ENCODE measurements at places on chromosomes 4 and X.

GRCh38 chrX:135697601-135698000 is 15.8 kb upstream of the CT45A1 start:
- DNase-seq, result peak; percentile 1

GRCh38 chrX:136094962-136095361 is 52.4 kb upstream of the FHL1 start:
- no peak for DNase-seq

DNA sequence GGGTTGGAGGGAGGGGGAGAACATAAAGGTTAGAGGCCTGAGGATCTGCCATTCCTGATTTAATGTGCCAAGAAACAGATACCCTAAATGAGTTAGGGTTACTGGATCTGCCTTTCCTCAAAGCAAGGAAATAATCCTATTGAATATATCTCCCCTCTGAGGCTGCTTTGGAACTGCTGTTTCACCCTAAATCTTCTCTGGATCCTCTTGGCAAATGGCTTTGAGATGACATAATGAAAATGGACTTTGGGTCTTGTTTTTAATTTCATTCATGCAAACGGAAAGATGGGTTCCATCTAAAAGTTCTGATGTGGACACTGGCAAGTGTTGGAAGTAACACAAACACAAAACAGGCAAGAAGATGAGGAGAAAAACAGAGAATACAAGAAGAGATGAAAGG is 23.0 kb upstream of the MAOA start:
- DNase-seq, result no peak

DNA sequence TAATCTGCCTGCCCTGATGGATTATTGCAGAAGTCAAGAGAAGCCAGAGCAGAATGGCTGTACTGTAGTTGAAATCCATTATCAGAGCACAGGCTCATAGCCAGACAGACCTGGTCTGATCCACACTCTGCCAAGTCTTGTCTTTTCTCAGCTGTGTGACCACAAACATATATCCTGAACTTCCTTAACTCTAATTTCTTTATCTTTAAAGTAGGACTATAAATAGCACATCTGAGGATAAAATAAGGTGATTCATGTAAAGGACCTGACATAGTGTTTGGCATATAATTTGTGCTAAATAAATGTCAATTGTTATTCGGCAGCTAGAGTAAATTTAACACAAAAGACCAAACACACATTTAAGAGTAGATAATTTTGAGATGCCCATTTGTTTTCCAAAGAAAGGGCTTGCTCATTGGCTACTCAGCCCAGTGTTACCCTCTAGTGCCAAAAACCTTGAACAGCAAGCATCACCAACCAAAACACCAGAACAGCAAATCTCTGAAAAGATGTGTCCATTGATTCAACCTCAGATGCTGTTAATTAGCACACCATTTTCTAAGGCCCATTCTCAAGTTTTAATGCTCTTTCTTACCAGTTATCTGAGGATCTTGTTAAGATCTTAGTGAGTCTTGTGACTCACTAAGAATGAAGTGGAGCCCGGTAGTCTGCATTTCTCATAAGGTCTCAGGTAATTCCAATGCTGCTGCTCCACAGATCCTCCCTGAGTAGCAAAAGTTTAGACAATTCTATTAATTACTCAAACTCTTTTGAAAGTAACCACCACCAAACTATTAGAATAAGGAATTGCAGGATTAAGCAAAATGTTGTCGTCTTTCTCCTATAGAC is 108.8 kb downstream of the HHIP start:
- DNase-seq, result no peak

GRCh38 chrX:13716455-13716854 is 18.0 kb downstream of the TRAPPC2 start:
- no peak for DNase-seq

- no peak for DNase-seq
Measured at GRCh38 chr4:178602833-178603232, 1160.6 kb upstream of the AGA start.

DNA sequence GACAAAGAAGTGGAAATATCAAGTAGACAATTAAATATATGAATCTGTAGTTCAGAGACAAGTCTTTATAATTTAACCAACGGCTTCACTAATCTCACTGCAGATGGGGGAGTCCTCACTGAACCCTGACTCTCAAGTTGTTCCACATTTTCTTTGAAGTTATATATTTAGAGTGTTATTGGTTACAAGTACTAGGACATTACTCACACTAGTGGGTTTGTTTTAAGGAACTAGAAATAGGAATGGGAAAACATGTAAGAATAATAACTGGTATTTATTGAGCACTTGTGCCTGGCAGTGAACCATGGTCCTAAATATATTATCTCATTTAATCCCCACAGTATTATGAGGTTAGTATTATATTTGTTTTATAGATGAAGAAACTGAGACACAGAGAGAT is 22.0 kb downstream of the MND1 start:
- DNase-seq, result no peak

- DNase-seq, result no peak
Measured at GRCh38 chr4:86961605-86962295, 26.9 kb downstream of the AFF1 start.

DNA sequence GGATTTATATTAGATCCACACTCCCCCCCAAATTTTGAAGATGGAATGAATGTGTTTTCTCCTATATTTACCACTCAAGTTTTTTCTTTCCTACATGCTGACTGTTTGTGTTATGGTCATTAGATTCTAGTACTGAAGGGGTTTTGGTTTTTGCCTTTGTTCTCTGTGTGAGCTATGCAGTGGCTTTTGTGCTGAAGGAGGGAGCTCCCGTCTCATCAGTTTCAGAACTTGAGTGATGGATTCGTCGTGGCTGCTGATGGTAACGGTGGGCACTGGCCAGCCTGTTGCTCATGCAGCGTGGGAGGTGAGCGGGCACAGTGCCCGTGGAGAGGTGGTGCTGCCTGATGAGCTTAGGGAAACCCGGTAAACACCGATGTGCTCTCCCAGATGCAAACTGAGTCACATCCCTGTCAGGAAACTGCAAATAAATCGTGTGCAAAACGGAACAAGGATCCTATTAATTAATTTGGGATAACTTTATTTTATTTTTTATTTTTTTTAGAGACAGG is 101.5 kb downstream of the SORBS2 start:
- no peak for DNase-seq

DNA sequence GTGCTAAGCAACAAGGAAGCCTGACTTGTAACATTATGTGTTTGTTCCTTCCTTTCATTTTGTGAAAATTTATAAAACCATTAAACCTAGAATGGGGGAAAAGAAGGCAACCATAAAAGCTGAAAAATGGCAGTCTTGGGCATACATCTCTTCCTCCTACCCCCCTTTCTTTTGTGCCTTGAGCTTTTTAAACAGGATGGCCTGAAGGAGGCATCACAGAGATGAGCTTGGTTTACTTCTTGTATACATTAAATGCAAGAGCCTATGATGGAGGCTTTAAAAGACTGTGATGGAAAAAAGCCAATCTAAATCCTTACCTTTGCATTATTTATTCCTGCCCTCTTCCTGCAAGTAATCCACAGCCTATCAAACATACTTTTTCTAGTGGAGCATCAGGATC is 36.2 kb upstream of the ADH7 start:
- no peak for DNase-seq

- DNase-seq, result no peak
Measured at GRCh38 chr4:177214935-177215334, 94.7 kb upstream of the NEIL3 start.

GRCh38 chr4:84451546-84451945 is 47.5 kb downstream of the NKX6-1 start:
- DNase-seq, result no peak

All from tongue (tissue), 3 donors.